Stimulated activated CD4-positive, alpha-beta T cell treated with anti-CD3 and anti-CD28 coated beads, TNF-alpha, amount 100 ng/mL, for 4 hours (primary cell): ENCODE measurements at places on chromosomes 7 and 10.

DNA sequence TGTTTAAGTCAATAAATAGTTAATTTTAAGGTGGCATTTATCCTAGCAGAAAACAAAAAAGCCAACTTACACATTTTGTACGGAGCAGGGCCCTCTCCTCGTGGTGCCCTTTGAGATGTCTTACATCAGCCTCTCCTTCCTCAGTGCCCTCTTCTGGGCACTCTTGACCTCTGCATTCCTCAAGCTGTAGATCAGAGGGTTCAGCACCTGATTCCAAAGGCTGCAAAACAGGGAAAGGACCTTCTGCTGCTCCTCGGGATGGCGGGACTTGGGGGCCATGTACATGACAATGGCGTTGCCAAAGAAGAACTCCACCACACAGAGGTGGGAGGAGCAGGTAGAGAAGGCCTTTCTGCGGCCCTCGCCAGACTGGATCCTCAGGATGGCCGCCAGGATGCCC, 4.6 kb upstream of the OR2A14 start:
- no peak for DNase-seq

GRCh38 chr7:157486007-157486755, 149.4 kb downstream of the DNAJB6 start:
- DNase-seq, result no peak

- no peak for DNase-seq
Measured at GRCh38 chr7:24825931-24826661, 68.8 kb upstream of the GSDME start.

- no peak for DNase-seq
Measured at GRCh38 chr7:105713488-105714465, 132.5 kb upstream of the EFCAB10 start.

- no peak for DNase-seq
Measured at GRCh38 chr7:91263384-91264045, 718 bp upstream of the FZD1 start.
